ENCODE measurements at places on chromosomes 3 and 15.

DNA sequence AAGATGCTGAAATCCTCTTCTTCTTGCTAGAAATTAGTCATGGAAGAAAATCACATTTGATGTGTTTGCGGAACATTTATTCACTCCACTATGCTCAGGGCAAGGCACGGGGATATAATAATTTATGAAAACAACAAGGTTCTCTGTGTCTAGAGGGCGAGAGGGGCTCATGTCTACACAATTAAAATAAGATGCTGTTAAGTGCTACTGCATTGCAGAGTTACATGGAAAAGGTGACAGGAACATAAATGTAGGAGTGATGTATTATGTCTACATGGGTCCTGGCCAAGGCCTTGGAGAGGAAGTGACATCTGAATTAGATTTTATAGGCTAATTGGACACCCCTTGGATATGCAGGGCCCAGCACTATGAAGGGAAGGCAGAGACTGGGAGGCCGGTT, 96.1 kb downstream of the SV2B start:
- DNase-seq = no peak

- DNase-seq = no peak
These were observed 63.2 kb upstream of the LPP start for GRCh38 chr3:188090620-188091309.

GRCh38 chr3:43958005-43958770, 267.4 kb downstream of the ABHD5 start:
- no peak for DNase-seq

DNA sequence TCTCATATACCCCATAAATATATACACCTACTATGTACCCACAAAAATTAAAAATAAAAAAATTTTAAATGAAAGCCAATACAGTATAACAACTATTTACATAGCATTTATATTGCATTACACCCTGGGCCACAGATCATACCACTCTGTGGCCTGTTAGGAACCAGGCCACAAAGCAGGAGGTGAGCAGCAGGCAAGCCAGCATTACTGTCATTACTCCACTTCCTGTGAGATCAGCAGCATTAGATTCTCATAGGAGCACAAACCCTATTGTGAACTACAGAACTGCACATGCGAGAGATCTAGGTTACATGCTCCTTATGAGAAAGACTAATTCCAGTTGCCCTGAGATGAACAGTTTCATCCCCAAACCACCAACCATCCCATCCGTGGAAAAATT, 17.4 kb downstream of the FILIP1L start:
- no peak for DNase-seq

DNA sequence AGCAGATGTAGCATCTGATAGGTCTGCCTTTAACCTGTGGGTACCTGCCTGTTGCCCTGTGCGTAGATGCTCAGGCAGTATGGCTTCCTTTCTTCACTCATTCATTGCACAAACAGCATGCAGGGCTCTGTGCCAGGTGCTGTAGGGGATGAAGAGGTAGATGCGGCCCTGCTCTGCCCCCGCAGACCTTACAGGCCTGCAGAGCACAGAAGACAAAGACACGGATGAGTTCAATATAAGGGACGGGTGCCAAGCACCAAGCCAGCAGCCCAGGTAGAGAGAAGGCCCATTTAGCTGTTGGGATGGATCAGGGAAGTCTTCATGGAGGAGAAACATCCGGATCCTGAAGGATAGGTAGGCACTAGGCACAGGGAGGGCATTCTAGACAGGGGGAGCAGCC, 69.4 kb downstream of the AAGAB start:
- DNase-seq = no peak

- DNase-seq = no peak
These were observed 553.4 kb downstream of the OCA2 start for GRCh38 chr15:27545494-27546255.

- no peak for DNase-seq
These were observed 78.5 kb upstream of the CHD2 start for GRCh38 chr15:92821491-92822116.

- no peak for DNase-seq
These were observed 144.0 kb upstream of the PTPRG start for GRCh38 chr3:61417352-61417751.

GRCh38 chr3:72515281-72515680, 333.0 kb downstream of the SHQ1 start:
- no peak for DNase-seq

DNA sequence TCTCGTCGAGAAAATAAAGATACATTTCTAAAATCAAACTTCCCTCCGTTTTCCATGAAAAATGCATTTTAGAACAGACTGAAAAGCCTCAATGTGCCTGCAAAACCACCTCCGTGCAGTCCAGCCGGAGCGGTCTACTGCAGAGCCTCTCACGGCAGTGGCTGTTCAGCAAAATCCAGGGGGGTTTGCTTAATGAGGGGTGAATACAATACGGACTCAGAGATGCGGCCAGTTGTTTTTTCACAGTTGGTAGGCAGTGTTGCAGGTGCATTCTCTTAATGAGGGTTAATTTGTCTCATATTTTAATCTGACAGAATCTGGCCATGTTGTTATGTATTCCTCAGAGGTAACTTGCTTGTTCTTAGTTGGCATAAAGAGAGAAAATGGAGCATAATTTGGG, 223.0 kb downstream of the EBLN2 start:
- DNase-seq = no peak

DNA sequence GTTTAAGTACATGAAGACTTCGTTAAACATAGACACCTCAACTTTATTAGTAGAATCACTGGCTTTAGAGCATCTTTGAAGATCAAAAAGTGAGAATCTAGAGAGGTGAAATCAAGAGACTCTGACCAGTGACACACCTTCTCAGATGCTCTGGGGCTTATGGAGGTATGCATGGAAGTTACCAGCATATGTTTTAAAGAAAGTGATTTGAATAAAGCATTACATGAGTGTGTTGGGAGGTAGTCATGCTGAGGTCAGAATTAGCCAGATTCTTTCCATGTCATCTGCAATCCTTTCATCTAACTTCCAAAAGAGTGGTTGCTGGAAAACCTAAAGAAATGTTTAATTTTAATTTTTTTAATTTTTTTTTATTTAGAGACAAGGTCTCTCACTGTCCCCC, 658.0 kb upstream of the GOLIM4 start:
- DNase-seq = no peak

DNA sequence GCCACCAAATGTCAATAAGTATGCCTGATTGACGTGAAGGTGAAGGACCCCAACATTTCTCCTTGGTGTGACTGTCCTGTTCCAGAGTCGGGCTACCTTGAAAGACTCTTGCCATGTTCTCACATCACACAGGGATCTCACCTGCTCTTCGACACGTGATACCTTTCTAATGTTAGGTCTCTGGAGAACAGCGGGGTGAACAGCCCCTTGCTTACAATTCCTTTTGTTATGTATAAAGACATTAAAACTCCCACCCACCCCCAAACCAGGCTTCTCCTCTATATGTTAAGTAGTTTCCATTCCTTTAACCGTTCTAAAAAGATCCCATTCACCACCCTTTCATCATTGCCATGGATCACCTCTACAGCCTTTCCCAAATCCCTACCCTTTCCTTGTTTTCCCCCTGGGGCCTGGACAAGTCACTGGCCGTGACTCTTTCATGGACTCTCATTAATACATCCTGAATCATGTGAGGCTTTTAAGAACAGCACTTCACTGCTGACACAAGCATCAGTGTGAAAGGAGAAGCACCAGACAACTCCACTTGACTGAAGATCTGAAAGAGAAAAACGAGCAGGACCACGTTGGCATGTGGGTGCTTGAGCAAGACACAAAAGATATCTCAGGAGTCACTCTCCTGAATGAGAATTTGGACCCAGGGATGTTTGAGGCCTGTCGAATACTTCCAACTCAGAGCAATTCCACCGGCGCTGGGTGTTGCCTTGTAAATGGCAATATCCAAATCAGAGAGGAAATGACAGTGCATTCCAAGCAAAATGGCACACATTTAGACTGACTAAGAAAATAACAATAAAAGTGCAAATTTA, 115.0 kb downstream of the FOXP1 start:
- no peak for DNase-seq

GRCh38 chr3:38835939-38836338, 19.9 kb upstream of the SCN10A start:
- DNase-seq = no peak

DNA sequence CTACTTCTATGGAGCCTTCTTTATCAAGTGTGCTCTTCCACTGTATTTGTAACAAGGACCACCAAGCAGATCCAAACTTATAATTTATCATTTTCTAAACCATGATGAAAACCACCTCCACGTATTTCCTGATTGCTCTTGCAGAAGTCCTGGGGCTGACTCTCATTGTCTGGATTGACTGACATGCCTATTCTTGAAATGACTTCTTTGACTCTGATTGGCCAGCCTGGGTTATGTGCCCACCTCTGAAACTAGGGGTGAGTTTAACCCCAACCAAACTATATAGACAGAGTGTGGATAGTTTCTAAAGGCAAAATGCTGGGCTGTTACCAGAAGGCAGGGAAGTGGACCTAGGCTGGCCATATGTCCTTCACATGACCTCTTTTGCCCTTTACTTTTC, 12.7 kb downstream of the TMPRSS7 start:
- DNase-seq = no peak

DNA sequence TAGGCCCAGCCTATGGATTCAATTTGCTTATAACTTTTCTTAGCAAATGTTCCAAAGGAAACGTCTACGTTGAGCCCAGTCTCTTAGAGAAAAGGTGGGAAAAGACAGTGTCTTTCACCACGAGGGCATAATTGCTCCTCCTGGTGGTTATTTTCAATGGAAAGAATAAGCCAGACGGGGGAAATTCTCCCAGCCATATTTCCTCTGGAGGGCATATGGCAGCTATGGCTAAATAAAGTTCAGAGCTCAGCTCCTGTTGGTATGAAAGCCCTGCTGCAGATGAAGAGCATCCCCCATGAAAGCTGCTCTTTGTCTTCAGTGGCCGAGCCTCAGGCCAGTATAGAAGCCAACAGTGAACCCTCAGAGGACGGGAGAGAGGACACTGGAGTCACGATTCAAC, 297.9 kb downstream of the RYR3 start:
- DNase-seq = peak; percentile 49

GRCh38 chr15:98408231-98408630, 240.1 kb upstream of the IGF1R start:
- no peak for DNase-seq

GRCh38 chr3:89184151-89184995, 77.0 kb downstream of the EPHA3 start:
- DNase-seq = no peak

DNA sequence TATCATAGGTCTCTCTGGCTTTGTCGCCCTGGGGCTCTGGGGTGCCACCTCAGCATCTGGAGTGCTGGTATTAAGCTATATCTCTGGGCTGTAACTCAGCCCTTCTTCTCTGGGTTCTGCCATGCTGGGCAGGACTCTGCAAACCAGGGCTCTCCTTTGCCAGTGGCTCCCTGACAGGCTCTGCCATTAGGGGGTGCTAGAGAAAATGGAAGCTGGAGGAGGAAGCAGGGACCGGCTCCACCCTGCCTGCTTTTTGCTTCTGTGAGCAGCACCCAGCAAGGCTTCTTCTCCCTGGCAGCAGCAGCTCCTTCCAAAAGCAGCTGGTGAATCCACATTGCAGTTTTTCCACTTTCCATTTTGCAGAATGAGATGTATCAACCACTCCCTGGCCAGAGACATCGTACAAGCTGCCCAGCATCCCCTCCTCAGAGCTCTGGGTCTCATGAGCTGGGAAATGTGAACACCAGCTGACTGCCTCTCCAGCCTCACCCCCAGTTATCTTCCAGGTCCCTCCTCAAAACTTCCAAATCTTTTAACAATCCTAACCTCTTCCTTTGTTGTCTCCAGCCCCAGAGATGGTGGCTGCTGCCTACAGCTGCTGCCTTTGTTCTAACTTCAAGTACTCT, 165.0 kb downstream of the ABHD5 start:
- peak; percentile 68 for DNase-seq

GRCh38 chr15:92076541-92076940, 223.0 kb downstream of the SLCO3A1 start:
- DNase-seq = no peak

- DNase-seq = no peak
These were observed 470.5 kb downstream of the EPHA3 start for GRCh38 chr3:89577637-89578530.

DNA sequence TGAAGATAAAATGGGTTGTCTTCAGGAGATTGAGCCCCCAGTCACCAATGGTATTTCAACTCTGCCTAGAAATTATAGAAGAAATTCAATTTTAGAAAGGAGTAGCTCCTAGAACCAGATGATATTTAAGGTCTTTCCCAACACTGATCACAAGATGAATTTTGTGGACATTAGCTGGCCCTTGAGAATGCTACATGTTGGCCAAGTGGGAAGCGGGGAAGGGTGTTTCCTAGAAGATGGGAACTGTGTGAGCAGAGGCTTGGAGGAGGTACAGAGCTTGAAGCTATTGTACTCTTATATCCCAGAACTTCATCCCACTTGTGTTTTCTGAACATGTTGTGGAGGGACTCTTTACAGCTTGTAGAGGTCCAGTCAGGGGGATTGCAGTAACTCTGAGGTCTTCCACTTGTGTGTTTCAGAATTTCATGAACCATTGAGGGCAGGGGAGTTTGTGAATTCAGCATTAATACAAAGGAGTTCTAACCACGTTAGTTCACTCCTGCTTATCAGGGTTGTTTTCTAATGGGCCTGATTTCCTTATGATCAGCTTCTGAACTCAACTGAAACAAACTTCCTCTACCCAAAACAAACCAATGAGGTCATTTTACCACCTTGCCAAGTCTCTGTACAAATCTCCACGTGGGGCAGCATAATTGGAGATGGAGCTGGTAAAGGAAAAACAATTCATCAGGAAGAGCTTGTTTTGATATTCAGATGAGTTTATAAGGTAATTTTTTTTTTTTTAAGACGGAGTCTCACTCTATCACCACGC, 152.6 kb upstream of the TPM1 start:
- peak; percentile 23 for DNase-seq

DNA sequence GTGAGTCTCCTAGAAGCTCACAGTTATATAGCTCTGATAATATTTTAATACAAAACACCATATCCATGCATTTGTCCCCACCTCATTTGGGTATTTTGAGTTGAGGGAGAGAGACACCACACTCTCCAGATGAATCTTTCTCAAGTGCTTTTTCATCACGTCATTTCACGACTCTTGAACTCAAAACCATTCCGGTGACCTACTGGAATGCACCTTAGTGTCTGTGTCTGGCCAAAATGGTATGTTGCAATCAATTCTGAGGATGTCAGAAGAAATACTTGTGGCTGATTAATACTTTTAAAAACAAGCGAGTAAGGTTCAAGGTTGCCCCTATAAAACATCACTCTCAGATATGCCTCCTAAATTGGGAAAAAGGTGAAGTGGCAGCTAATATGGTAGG, 352.6 kb upstream of the ICE2 start:
- no peak for DNase-seq

GRCh38 chr15:90231028-90232017, 2.4 kb downstream of the CIB1 start:
- no peak for DNase-seq

- peak; percentile 83 for DNase-seq
These were observed 47.0 kb upstream of the PPIB start for GRCh38 chr15:64209680-64210334.
